Stimulated activated CD8-positive, alpha-beta memory T cell treated with anti-CD3 and anti-CD28 coated beads, Interleukin-7, amount 100 ng/mL, for 1 hour (primary cell): ENCODE measurements at places on chromosomes 6 and 20.

DNA sequence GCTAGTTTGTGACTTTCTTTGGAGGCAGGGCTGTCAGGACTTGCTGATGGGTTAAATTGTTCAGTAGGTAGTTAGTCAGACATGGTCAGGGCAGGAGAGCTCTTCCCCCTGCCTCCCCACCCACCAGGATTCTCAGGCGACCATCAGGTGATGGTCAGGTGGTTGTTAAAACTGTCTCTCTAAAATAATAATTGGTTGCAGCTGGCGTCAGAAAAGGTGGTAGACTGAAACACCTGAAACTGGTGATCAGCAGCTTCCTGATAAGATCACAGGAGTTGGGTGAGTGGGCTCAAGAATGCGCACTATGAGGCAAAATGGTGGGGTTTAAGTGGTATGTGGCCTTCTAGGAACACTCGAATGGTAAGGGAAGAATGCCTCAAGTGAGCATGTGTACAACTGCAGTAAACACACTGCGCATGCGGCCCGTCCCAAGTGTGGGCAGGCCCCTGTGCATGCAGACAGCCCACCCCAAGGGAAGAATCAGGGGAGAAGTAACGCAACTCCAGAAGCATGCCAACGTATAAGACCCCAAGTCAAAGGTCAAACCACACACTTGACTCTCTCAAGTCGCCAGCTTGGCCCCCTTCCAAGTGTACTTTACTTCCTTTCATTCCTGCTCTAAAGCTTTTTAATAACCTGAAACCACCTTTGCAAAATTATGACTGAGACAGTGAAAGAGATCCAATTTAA is 7.9 kb upstream of the BLCAP start:
- no peak for DNase-seq

DNA sequence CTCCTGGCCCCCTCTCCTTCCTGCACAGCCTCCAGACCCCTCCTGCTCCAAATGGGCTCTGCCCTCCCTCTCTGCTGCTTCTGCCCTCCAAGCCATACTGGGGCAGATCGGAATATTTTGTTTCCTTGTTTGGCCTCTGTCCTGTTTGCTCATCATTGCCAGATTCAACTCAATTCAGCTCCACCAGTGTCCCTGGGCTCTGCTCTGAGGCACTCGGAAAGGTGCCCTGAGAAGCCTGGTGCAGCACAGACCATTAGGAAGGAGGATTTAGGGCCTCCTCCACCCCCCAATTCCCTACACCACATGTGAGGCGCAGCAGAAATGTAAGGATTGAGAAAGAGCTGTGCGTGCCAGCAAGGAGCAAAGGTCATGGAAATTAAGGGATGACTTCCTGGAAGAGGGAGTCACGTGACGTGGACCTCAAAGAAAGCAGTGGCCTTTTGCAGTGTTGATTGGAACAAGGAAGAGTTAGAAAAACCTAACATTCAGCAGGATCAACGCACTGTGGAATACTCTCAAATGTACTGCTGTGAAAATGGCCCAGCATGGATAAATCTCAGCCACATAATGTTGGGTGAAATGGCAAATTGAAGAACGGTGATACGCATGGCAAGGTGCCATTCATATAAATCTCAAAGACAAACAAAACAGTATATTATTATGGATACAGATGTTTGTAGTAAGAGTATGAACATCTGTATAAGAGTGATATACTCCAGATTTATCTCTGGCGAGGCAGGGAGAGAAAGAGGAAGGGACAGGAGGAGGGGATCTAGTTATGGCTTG is 229.5 kb upstream of the RNF24 start:
- DNase-seq, result no peak

- no peak for DNase-seq
These were observed 699.6 kb downstream of the PHF3 start for GRCh38 chr6:64335195-64335594.

DNA sequence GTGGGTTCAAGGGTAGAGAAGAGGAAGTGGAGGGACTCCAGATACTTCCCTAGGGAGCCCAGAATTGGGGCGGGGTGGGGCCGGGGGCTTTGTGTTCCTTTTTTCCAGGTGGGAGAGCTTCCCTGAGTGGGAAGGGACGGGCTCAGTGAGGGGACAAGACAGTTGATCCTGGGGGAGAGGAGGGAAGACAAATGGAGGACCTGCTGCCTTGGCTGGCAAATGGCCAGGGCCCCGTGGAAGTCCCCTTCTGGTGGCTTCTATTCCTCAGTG is 2.6 kb downstream of the CTSZ start:
- DNase-seq, result peak; percentile 21

- DNase-seq, result no peak
These were observed 770.9 kb downstream of the HDGFL1 start for GRCh38 chr6:23340271-23340670.

DNA sequence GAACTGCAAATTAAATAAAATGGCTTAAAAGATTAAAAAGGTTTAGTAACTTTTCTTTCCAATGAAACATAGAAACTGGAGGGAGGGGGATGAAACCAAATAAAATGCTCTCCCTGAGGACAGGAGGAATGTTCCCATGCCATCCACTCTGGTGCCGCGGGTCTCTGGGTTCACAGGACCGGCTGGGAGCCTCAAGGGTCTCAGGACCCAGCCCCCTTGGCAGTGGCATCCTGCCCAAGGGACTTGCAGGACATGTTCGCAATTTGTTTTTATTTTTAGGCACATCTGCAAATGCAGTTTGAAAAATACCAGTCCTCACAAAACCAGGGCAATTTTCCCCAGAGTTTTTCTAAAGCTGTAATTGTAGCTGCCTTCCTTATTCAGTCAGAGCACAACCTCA is 7.5 kb downstream of the BEND3 start:
- no peak for DNase-seq

- DNase-seq, result no peak
These were observed 31.2 kb downstream of the SIRPD start for GRCh38 chr20:1526310-1526709.

GRCh38 chr6:142406131-142406530 is 104.3 kb downstream of the ADGRG6 start:
- no peak for DNase-seq

- no peak for DNase-seq
These were observed 12.7 kb upstream of the SLC17A1 start for GRCh38 chr6:25844518-25844917.

DNA sequence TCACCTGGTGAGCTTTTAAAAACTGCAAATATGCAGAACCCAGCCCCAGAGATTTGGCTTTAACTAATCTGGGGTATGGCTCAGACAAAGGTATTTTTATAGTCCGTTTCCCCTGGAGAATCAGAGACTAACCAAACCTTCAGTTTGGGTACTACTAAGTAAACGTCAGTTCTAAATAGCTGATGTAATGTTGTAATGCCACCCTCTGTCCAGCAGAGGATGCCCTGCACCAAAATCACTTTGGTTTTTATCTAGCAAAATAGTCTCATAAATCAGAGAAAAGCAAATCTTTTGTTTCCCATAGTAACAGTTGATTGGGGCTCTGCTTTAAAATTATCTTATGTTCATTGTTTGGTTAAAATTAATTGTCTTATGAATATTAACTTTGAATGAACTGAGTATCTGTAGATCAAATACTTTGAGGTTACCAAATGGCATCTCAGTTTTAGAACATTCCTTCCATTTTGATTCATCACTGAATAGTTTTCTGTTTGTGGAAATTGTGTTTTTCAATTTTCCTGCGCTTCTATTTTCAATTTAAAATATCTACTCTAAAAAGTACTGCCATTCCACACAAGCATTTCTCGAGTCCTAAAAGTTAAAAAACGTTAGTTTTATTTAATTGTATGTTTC is 278.3 kb upstream of the PLCB4 start:
- DNase-seq, result no peak
